ENCODE measurements at places on chromosomes 4 and X.

DNA sequence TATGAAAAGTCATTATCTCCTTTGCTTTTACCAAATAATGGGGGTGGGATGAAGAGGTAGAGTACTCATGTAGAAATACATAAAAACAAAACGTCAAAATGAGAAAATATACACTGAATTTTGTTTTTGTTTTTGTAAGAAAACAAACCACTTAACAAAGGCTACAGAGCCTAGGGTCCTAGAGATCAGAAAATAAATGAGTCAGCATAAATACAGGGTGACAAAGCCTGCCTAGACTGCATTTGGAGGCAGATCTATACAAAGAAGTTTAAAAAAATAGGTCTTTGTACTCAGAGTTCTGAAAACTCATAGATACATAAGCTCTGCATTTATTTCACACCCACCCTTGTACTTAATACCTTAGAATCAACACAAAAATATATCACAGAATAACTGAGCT lies 52.4 kb downstream of the MTMR8 start:
- no peak for DNase-seq

DNA sequence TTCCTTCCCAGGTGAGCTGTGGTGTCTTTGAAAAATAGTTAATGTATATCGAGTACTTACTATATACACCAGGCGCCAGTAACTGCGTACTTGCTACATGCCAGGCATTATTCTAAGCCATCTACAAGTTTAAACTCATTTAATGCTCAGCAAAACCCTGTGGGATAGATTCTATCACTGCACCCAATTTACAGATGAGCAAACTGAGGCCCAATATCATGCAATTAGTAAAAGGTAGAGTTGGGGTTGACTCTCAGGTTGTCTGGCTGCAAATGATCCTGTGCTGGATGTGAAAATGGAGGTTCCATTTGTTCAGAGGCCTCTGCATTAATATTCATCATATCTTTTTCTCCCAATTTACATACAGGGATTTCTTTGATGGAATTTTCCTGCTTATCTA lies 17.6 kb downstream of the NKX3-2 start:
- no peak for DNase-seq

GRCh38 chr4:25749150-25749794 lies 93.6 kb downstream of the SLC34A2 start:
- DNase-seq: no peak

GRCh38 chr4:9953089-9953488 lies 68.2 kb downstream of the SLC2A9 start:
- DNase-seq: no peak

GRCh38 chr4:26290321-26290720 lies 30.5 kb upstream of the RBPJ start:
- DNase-seq: no peak

GRCh38 chr4:114839986-114840385 lies 241.4 kb downstream of the UGT8 start:
- no peak for DNase-seq

DNA sequence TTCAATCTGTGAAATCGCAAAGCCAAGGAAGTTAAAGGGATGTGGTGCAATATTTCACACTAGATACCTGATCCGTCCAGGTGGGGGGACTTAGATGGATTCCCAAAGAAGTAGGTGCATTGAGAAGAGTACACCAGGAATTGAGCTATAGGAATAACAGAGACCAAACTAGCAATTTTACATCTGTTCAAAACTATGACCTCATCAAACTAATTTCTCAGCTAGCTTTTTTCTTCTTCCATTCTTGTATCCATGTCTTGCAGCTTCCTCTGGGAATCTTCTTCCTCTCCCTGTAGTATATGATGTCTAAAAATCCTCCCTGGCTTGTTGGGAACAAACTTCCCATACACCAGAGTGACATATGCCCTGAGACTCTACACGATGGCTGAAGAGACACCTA lies 51.0 kb upstream of the PTPN13 start:
- DNase-seq: no peak

DNA sequence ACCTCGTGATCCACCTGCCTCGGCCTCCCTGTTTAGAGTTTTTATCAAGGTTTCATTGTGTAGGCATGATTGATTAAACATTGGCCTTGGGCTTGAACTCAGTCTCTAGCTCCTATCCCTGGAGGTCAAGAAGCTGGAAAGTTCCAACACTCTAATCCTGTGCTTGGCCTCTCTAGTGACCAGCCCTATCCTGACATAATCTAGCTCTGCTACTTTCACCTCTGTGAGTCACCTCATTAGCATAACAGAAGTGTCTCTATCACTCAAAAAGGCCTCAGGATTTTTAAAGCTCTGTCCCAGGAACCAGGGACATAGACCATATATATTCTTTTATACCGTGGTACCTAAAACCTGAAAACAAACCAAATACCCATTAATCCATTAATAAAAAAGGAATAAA lies 377.5 kb downstream of the CENPC start:
- DNase-seq: no peak

DNA sequence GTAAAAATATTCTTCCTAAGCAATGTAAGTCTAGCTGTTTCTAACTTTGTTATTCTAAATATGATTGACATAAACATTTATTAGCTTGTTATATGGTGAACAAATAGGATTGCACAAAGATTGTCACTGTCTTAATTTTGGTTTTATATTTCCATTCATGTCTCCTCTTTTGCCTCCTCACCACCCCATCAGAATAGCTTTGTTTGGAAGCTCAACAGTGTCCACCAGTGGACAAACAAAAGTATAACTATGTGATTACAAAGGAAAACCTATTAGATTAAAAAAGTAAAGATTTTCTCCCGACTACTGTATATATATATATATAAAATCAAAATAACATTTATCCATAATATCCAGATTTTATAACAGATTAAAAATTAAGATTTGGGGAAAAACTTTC lies 468.2 kb downstream of the ZIC3 start:
- DNase-seq: no peak

DNA sequence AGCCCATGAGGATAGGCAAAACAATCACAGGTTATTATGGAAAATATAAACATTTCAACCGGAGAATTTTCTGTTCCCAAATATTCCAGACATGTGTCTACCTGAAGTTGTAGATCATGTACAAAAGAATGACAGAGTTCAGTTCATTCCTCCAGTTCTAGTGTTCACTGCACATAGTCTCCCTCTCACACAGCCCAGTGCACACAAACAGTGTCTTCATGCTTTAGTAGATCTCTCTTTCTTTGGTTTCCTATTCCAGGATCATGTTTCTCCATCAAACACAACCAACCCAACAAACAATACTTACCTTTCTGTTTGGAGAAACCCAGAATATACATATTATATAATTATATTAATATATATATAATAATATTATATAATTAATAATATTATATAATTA lies 671.9 kb downstream of the TRIML1 start:
- DNase-seq: no peak

DNA sequence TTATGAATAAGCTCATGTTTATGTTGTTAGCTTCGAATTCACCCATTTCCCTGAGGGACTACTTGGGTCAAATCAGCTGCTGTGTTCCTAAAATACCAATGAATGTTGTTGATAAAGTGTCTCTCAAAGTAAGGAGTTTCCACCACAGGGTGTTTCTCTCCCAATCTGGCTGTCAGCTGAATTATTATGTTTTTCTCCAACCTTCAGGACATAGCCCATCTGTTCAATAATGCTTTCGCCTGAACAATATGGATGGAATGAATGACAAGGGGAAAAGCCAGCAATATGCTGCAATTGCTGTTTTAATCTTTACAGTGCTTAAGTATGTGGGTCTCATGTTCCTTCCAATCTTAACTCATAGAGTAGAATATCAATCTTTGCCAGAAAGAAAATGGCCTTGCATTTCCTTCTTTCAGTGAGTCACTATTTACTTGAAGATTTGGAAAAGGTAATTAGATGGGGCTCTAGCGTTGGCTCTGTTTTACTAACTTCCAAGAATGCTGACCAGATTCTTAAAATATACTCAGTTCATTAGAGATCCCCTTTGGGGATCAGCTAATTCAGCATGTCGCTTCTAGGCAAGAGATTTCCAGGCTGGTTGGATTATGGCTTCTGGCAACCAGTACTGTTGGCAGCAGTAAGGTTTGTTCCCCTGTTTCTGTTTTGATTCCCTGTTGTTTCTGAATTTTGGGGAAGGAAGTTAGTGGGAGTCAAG lies 410.5 kb downstream of the PPP3CA start:
- no peak for DNase-seq

- DNase-seq: no peak
Measured at GRCh38 chr4:79831119-79831528, 241.9 kb downstream of the ANTXR2 start.

- no peak for DNase-seq
Measured at GRCh38 chr4:1472148-1472797, 66.0 kb upstream of the NKX1-1 start.

- no peak for DNase-seq
Measured at GRCh38 chrX:155031657-155032056, 5.0 kb downstream of the FUNDC2 start.

GRCh38 chr4:67779631-67780030 lies 25.4 kb upstream of the GNRHR start:
- no peak for DNase-seq

- DNase-seq: no peak
Measured at GRCh38 chrX:14489437-14489836, 39.9 kb upstream of the GLRA2 start.

- DNase-seq: no peak
Measured at GRCh38 chr4:16442296-16442695, 216.0 kb upstream of the TAPT1 start.

DNA sequence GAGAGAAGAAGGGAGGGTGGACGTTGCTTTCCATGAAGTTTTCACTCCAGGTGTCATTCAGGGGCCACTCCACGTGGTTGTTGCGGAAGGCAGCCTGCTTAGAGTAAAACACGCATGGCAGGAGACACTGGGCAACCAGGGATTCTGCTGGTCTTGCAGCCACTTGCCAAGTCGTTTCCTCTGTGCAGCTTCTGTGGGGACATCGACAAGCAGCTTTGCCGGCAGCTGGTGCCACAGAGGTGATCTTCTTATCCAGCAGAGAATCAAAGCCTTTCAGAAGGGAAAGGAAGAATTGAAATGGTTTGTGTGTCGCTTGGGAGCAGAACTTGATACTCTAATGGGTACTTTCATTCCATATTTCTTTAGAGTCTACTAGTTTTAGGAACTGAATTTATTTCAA lies 867.1 kb upstream of the TENM3 start:
- no peak for DNase-seq

GRCh38 chrX:5979338-5979737 lies 249.3 kb downstream of the NLGN4X start:
- no peak for DNase-seq

GRCh38 chr4:122836941-122837340 lies 10.3 kb downstream of the FGF2 start:
- no peak for DNase-seq

GRCh38 chr4:107129076-107129475 lies 93.0 kb upstream of the DKK2 start:
- no peak for DNase-seq

- DNase-seq: no peak
Measured at GRCh38 chrX:10110984-10111363, 45.8 kb upstream of the CLCN4 start.

- DNase-seq: no peak
Measured at GRCh38 chrX:82813671-82814078, 694.4 kb upstream of the POU3F4 start.

- DNase-seq: no peak
Measured at GRCh38 chr4:122412547-122412946, 33.7 kb downstream of the ADAD1 start.

GRCh38 chr4:24984602-24985532 lies 45.9 kb downstream of the LGI2 start:
- no peak for DNase-seq

DNA sequence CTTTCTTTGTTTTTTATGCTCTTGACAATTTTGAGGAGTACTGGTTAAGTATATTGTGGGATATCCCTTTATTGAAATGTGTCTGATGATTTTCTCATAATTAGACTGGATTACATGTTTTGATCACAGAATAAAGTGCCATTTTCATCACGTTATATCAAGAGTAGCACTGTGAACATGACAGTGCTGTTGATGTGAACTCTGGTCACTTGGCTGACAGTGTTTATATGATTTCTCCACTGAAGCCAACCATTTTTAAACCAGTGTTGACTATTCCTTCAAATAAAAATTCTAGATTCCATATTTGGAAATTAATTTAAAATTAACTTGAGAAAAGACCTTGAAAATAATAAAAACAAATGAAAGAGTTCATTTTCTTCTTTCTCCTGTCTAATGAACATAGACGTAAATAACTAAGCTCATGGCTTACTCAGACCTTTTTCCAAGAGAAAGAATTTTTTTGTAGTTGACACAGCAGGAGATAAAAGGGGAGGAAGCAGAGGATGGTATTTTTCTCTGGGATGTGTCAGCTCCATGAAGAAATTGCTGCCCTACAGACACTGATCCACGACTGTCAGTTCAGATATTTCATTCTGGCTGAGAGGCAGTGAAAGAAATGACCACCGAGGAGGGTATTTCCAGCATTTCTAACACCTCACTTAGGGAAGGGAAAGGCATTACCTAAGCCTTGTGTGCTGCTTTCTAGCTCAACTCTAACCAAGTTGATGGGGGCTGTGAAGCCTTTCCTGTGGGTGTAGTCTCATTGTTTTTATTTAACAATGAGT lies 150.9 kb upstream of the ANK2 start:
- DNase-seq: no peak

GRCh38 chr4:135050086-135050717 lies 848.6 kb upstream of the PABPC4L start:
- DNase-seq: no peak

DNA sequence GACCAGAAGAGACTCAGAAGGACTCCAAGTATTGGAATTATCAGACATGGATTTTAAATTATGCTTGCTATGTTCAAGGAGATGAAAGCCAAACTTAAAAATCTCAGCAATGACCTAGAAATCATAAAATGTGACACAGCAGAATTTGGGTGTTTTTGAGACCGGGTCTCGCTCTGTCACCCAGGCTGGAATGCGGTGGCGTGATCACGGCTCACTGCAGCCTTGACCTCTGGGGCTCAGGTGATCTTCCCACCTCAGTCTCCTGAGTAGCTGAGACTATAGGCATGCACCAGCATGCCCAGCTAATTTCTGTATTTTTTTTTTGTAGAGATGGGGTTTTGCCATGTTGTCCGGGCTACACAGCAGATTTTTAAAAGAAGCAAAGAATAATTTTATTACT lies 12.7 kb downstream of the TAB3 start:
- no peak for DNase-seq

DNA sequence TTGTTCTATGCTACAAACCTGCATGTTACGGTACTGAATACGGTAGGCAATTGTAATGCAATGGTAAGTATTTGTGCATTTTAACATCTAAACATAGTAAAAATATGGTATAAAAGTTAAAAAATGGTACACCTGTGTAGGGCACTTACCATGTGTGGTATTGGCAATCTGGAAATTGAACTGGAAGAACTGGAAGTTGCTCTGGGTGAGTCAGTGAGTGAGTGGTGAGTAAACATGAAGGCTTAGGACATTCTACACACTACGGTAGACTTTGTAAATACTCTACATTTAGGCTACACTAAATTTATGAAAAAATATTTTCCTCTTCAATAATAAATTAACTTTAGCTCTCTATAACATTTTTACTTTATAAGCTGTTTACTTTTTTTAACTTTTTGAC lies 78.9 kb downstream of the RRAGB start:
- no peak for DNase-seq

- no peak for DNase-seq
Measured at GRCh38 chr4:122914938-122915337, 7.5 kb downstream of the NUDT6 start.

Measured in progenitor cell of endocrine pancreas (in vitro differentiated cells).